T-helper 17 cell (primary cell): ENCODE measurements at places on chromosomes 16 and 17. TPM values are rescaled to one million over a fixed set of nuclear protein-coding genes. Genes with fewer than 3 reads are reported as not detected.

HBA1 gene
- 6.5 TPM for total RNA-seq

CFAP97D1 gene
- not detected for total RNA-seq

TBC1D28 gene
- not detected for total RNA-seq

MPP3 gene
- total RNA-seq: not detected

GRCh38 chr17:75487351-75488070 lies 27.8 kb downstream of the CASKIN2 start:
- peak overlapping the region; percentile 78 for H3K4me3 ChIP-seq
- peaks cover 2% of the 10 kb centered on the region for H3K36me3 ChIP-seq

DNA sequence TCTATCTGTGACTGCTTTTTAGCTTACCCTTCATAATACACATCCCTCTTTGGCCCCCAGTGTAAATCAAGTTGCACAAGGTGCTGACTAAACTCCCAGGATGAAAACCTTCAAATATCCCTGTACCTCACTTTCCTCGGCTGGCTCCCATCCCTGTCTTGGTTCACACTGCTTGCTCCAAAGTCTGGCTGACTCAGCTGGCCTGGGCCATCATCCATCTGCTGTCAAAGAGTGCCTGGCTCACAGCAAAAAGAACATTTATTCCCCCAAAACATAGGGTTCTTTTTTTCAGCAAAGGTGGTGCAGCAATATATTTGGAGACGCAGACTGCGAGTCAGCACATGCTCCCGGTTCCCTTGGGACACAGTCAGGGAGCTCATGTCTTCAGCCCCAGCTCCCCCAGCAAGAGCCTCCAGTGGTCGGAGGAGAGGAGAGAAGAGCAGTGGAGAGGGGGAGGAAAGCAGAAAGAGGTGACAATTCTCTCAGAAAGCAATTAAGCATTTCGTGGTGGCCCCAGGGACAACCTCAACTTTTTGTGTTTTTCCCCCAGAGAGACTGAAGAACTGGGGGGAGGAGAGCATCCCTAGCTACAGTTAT lies 26.1 kb downstream of the GPR142 start:
- no peak overlapping the region for H3K27ac ChIP-seq
- H3K4me3 ChIP-seq: no peak overlapping the region
- no peak for DNase-seq
- peaks cover 4% of the 10 kb centered on the region for H3K4me1 ChIP-seq
- peaks cover 23% of the 10 kb centered on the region for H3K27me3 ChIP-seq

DNA sequence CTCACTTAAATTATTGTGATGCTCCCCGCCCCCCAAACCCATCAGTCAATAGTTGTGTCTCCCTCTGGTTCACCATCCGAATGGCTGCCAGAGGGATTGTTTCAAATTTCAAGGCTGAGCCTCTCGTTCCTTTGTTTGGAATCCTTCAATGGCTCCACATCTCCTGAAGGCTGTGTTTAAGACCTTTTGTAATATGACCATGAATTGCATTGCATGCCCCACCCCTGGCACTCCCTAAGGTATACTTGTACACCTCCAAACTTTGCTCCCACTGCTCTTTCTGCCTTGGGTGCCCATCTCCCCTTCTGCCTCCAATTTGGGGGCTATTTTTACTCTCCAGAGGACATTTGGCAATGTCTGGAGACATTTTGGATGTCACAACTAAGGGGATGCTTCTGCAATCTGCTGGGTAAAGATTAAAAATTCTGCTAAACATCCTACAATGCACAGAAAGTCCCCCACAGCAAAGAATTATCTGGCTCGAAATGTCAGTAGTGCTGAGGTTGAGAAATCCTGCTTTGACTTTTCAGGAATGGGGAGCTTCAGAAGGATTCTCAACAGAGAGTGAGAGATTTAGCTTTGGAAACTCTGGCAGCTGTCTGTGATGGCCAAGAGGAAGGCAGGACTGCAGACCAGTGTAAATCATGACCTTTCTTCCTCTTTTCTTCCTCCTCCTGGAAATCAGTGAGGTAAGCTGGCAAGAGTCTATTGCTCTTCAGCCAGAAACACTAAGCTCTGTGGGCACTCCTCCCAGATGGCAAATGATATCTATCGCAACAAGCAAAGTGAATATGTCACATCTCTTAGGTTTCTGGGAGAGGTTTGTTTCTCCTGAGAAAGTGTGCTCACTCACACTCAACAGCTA lies 8.7 kb upstream of the IL4R start:
- H3K4me1 ChIP-seq: peaks cover 2% of the 10 kb centered on the region
- peaks cover 2% of the 10 kb centered on the region for H3K36me3 ChIP-seq
- H3K27ac ChIP-seq: no peak overlapping the region

- no peaks in the 10 kb centered on the region for H3K4me1 ChIP-seq
- DNase-seq: no peak
- no peaks in the 10 kb centered on the region for H3K36me3 ChIP-seq
These were observed 9.3 kb downstream of the MMP2 start for GRCh38 chr16:55488306-55488705.
